Amniotic stem cell (primary cell): ENCODE measurements at places on chromosomes 7 and 10.

DNA sequence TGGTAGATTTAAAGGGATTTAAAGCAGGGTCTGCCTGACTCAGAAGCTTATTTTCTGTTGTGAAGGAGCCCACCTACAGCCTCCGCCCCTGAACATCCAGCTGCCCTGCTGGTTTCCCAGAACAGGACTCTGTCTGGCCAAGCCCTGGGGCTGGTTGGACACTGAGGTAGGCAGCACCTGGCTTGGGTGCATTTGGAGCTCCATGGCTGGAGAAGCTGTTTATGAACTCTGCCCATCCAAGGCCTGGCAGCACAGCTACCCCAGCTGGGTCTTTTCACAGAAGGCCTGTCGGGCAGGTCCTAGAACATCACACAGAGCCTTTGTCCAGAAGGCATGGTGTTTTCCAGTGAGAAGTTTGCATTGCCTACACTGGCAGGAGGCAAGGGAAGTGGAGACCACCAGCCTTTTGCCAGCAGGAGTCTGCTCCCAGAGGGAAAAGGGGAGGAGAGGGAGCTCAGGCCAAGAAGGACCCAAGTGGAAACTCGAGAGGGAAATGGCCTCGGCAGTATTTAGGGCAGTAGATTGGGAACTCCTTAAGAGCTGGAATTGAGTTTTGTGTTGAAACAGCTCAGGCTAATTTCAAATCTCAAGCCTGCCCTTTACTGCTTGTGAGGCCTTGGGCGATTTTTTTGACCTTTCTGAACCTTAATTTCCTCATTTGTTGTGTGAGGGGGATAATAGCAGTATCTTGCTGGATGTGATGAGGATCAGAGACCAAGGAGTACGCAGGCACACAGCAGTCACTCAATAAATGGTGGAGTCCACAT lies 12.3 kb upstream of the PDCD4 start:
- no peak for DNase-seq

GRCh38 chr10:98519841-98520240 lies 73.1 kb upstream of the HPS1 start:
- no peak for DNase-seq

- no peak for DNase-seq
Measured at GRCh38 chr7:78063758-78064157, 265.2 kb downstream of the PHTF2 start.

DNA sequence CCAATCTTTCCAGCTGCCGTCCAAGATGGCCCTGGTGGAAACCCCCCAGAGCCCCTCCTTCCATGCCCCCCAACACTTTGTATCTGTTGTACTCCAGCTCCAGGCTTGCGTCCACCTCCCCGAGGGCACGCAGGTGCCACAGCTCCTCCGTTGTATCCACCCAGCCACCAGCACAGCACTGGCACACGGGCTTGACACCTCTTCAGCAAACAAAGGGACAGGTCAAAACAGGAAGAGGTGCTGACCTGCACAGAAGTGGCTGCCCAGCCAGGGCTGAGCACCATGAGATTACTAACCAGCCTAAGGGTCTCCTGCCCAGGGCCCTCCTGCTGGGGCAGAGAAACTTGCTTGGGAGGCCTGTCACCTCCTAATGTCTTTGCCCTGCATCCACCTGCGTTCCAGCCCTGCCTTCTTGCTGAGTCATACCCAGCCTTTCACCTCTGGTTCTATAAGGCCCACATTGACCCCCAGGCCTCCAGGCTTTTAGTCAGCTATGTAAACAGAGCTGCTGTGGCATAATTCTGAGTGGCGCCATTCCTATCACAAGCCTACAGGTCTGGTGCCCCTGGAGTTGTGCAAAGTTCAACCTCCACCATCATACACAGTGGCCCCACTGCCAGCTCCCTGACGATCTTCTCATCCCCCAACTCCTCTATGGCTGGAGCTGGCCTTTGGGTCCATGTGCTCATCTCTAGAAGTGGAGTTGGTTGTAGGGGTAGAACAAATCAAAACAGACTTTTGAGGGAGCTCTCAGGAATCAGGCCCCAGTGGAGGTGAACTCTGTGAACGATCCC lies 20.9 kb downstream of the SLC29A3 start:
- DNase-seq: no peak

DNA sequence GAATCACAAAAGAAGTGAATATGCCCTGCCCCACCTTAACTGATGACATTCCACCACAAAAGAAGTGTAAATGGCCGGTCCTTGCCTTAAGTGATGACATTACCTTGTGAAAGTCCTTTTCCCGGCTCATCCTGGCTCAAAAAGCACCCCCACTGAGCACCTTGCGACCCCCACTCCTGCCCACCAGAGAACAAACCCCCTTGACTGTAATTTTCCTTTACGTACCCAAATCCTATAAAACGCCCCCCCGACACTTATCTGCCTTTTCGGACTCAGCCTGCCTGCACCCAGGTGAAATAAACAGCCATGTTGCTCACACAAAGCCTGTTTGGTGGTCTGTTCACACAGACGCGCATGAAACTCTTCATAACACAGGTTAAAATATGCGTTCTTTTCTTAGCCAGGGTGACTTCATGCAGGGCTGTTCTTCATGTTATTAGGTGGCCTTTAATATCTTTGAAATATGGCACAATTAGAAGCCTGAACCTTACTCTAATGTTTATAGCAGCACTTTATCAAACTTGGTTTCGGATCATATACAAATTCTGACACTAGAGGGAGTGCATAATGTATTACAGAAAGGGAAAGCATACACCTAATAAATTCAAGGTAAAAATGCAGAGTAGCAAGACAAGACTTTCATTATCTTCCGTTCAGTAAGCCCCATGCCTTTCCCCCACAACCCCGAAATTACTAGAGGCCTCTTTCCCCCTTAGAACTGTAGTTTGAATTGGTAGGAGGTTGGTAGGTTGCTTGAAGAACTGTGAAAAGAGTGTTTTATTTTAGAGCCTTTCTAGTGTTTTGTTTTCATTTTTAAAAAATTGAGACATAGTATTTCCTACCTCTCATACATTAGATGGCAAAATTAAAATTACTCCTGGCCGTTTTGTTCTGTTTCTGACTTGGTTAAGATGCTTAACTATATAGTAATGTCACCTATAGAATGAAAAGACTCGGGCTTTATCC lies 117.9 kb downstream of the NPY start:
- peak; percentile 24 for DNase-seq
